ENCODE measurements at places on chromosomes 4 and X. TPM values are rescaled to one million over a fixed set of nuclear protein-coding genes. Genes with fewer than 3 reads are reported as not detected.

DNA sequence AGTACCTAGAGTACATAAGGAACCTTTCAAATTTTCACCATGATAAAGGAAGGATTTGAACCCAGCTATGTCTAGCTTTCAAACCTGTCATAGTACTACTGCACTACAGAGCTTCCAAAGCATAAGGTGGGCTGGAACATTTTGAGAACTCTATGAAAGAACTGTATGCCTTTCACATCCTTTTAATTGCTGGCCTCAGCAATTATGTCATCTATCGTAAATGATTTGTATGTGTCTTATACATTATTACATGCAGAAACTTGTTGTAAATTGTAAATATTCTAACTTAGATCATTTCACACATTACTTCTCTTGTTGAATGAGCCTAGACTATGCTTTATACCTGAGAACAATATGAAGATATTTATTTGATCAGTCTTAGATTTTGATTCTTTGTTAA lies 220.7 kb downstream of the HEPH start:
- no peak for DNase-seq

DNA sequence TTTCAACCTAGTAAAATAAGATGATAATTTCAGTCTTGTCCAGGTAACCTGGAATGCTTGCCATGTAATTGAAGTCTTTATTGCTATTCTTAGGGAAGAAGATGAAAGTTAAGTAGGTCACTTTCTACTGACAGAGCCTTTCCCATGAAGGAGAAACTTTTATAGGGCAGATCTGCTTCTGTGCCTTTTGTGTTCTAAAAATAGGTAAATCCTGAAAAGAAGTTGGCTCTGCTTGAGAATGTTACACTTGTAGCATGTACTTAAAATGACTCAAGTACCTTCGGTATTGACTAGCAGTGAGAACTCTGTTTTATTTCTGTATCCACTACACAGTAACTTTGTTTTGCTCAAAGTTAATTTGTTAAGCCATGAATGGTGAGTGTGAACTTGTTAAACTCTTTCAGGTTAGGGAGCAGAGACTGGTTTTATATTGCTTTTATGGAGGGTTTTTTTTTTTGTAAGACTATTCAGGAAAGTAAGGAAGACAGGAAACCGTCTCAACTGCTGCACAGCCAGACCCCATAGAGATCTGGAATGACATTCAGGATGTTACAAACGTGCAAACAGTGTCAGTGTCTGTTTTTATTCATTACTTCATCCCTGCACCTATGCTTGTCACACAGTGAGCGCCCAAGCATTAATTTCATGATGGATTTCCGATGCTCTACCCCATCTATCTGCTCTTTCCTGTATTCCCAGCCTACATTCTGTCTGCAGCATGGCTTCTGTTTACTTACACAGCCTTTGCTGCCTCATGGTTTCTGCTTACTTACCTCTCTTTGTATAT lies 53.0 kb downstream of the SEPTIN11 start:
- no peak for DNase-seq

- DNase-seq, result peak; percentile 30
These were observed 5.6 kb upstream of the PCDH7 start for GRCh38 chr4:30714408-30715031.

- no peak for DNase-seq
These were observed 24.6 kb downstream of the VSIG4 start for GRCh38 chrX:66015152-66015831.

DNA sequence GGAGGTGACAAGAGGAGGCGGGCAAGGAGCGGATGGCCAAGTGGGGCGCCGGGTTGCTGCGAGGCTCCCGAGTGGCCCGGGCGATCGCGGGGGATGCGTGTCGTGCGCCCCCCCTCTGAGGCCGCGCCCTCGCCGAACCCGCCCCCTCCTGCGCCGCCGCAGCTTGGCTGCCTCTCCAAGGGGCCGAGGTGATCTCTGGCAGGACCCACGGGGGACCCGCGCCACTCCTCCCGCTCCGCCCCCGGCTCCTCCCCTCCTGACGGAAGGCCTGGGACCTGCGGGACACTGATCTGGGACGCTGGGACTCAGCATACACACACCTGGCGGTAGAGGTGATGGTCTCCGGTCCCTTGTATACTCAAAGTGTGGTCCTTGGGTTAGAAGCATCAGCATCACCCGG lies 21.9 kb upstream of the FAM47C start:
- no peak for DNase-seq

GRCh38 chr4:21002976-21003375 lies 302.7 kb downstream of the PACRGL start:
- DNase-seq, result no peak

DNA sequence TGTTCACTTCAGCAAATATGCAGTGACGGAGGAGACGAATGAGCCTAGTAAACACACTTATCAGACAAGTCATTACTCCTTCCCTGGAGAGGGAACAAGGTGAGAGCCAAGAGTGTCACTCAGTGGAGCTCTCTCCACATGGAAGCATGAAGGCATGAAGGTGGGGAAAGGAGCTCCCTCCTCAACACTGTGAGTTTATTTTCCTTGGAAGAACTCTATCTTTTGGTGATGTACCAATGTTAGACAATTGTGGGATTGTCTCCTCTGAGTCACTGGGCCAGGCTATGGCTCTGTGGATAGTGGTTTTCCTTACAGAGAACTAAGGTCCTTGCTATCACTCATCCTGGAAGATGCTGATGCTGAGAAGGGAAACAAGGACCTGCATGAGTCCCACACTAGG lies 200.2 kb downstream of the CPEB2 start:
- DNase-seq, result no peak

DNA sequence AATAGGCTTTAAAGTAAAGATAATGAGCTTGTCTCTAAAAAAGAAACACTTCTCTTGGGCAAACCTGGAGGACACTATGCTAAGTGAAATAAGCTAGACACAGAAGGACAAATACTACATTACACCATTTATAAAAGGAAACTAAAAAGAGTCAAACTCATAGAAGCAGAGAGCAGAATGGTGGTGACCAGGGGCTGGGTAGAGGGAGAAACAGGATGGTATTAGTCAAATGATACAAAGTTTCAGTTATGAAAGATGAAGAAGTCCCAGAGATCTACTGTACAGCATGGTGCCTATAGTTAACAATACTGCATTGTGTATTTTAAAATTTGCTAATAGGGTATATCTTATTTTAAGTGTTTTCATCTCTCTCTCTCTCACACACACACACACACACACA lies 28.5 kb downstream of the ACSL4 start:
- no peak for DNase-seq

DNA sequence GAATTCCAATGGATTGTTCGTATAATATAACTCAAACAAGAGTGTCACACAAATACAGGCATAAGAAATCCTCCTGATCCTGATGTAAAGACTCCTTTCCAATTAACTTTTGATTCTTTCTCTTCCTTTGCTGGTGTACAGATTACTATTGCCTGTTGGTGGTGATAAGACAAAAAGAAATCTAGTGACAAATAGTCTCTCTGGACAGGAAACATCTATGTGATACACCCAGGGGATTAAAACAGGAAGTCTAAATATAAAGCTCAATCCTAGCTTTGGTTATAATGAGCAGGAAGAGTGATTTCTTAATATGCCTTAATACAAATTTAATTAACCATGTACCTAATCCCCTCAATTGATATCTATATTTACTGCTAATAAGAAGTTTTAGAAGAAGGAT lies 45.1 kb downstream of the ARHGEF6 start:
- no peak for DNase-seq

GRCh38 chr4:146062340-146062739 lies 113.2 kb upstream of the LSM6 start:
- DNase-seq, result no peak

- no peak for DNase-seq
These were observed 48.6 kb upstream of the ARSJ start for GRCh38 chr4:114028071-114028470.

GRCh38 chr4:11415409-11416070 lies 13.2 kb downstream of the HS3ST1 start:
- DNase-seq, result no peak

The SOWAHD gene
- 0.69 TPM for total RNA-seq

The PPP2R2C gene
- total RNA-seq, result 22.6 TPM

The ATP1B4 gene
- not detected for total RNA-seq
